ENCODE measurements at places on chromosomes 13 and 19. TPM values are rescaled to one million over a fixed set of nuclear protein-coding genes. Genes with fewer than 3 reads are reported as not detected.

The PPP2R1A gene
- total RNA-seq: 242 TPM

The LRRC63 gene
- total RNA-seq: not detected

DNA sequence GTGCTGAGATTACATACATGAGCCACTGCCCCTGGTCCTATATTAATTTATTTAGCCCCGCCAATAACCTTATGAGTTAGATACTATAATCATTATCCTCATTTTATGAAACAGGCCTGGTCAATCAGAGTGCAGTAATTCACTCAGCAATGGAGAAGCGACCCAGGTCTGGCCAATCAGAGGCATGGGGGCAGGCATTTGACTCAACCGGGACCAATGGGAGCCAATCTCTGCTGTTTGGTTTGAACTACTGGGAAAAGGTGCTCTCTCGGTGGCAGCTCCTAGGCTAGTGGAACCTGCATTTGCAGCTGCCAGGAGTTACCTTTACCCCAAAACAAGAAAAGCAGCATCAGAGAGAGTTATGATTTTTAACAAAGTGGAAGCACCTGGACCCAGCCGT is 6.6 kb downstream of the SIRT2 start:
- no peak for DNase-seq

DNA sequence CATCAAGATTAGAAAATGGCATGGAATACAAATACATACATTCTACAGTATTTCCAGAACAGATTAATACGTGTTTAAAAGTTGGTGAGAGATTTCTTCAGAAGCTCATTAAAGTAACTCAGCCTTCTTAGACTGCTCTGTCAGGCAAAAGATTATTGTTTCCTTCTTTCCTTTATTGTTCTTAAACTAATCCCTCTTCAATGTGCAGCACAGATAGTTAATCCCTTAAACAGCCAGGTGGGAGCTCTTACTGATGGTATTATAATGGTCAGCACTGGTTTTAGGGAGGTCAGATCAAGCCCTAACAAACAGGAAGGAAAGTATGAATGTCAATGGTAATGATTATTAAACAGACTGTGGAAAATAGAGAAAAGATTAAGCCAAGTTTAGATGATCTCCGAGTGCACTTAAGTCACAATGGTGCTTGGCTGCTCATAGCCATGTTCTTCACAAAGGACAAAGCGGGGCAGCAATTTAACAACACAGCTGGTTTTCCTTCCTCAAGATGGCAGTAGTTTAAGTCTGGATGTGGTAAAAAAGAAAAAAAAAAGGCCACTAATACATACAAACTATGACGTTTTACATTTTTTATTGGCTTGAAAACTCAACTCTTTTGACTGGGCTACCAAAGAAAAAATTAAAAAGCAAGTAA is 992.6 kb downstream of the PCDH9 start:
- no peak for DNase-seq

- no peak for DNase-seq
Observed at GRCh38 chr19:40465025-40465556, 454 bp downstream of the BLVRB start.
